ENCODE measurements at places on chromosomes 11 and 22.

GRCh38 chr11:132559331-132560036 lies 972.8 kb downstream of the OPCML start:
- DNase-seq = no peak

GRCh38 chr22:37778370-37779009 lies 29.2 kb upstream of the GCAT start:
- DNase-seq = no peak

- DNase-seq = no peak
Measured at GRCh38 chr11:101390539-101390938, 193.3 kb downstream of the TRPC6 start.

DNA sequence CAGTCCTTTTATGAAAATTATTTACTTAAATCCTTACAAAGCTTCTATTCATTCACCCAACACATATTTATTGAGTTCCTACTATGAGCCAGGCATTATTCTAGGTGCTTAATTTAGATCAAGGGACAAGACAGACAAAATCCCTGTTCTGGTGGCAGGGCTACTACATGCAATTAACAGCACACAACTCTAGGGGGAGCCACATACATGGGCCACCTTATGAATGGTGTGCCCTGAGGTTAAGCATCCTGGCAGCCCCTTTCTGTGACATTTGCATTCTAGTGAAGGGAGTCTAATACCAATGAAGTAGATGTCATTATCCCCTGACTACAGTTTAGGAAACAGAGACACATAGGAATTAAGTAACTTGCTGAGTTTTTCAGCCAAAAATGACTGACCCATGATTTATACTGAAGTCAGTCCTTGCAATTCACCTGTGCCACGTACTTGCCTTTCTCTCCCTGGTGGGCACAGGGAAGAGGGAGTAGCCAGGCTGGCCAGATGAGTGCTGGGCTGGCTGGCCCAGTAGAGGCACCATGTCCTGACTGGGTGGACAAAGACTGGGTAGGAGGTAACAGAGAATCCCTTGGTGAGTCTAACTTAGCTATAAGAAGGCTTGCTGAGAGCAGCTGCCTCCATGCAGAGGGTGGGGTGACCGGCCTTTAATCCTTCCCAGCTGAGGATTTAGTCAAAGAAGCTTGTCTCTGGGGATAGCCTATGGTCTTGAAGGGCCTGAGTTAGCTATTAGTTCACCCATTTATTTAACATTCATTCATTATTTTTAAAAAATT lies 52.0 kb upstream of the ELF5 start:
- DNase-seq = peak; percentile 14

DNA sequence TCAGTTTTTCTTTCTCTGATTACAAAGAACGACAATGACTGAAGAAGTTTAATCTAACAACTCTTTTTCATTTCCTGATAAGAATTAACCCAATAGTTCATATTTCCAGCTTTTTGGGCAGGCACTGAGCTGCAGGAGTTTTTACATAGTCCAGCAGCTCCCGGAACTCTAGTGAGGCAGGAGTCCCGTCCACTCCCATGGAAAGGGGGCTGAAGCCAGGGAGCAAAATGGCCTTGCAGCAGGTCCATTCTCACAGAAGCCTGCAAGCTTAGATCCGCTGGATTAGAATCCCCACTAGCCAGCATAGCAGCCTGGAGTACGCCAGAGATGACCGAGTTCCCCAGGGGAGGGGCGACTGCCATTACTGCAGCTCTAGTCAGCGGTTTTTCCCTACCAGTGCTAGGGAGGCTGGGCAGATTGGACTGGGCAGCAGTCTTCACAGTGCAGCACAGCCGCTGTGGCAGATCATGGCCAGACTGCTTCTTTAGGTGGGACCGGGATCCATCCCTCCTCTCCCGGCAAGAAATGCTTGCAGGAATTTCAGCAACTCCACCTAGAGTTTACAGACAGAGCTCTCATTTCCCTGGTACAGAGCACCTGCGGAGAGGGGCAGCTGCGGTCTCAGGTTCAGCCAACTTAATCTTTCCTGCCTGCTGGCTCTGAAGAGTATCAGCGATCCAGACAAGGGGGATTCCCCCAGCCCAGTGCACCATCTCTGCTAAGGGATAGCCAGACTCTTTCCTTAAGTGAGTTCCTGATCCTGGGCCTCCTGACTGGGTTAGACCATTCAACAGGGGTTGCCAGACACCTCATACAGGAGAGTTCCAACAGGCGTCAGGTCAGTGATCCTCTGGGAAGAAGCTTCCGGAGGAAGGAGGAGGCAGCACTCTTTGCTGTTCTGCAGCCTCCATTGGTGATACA lies 742 bp upstream of the CASP4 start:
- DNase-seq = peak; percentile 39

DNA sequence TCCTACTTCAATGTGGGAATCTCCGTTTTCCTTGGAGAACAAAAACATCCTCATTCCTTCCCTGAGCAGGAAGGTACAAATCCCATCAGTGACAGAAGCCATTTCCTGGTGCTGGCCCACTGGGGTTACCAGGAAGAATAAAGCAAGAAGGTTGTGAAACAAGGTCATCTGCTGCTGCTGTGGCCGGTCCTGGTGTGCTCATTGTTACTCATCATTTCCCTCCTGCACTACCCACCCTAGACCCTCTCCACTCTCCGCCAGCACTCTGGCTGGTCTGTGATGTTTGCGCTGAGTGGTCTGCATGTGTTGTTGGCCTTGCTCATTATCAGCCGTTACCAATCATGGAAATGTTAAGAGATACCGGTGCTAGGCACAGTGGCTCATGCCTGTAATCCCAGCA lies 37.0 kb downstream of the OSBP2 start:
- no peak for DNase-seq

DNA sequence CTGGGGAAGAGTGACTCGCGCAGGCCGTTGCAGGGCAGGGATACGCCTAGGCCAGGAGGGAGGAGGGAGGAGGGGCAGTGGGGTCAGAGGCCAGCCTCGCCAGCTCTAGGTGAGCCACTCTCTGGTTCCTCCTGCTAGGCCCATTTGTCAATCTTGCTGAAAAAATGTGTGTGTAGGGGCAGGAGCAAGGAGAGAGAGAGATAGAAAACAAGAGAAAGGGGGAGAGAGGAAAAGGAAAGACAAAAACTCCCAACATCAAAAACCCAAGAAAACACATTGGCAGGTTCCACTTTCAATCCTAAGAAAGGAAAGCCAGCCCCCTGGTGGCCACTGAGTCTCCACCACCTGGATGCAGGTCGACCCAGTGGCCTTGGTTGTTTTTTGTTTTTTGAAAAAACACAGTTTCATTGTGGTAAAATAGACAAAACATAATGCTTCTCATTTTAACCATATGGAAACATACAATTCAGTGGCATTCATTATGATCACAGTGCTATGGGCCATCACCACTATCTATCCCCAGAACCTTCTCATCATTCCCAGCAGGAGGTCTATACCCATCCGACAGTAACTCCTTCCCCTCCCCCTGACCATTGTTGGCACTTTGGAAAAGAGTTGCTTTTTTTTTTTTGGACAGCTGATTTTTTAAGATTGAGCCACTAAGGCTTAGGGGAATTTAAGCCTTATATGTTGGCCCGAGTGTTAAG lies 10.9 kb downstream of the OMP start:
- DNase-seq = no peak

- DNase-seq = no peak
Measured at GRCh38 chr11:5684036-5684645, 733 bp downstream of the TRIM5 start.

- no peak for DNase-seq
Measured at GRCh38 chr11:69013009-69013951, at the start of gene MRGPRF. Gene MRGPRF, minus strand, starts transcription at chr11:69013246. Its CDS starts 3,345 bp downstream, at chr11:69009901.

DNA sequence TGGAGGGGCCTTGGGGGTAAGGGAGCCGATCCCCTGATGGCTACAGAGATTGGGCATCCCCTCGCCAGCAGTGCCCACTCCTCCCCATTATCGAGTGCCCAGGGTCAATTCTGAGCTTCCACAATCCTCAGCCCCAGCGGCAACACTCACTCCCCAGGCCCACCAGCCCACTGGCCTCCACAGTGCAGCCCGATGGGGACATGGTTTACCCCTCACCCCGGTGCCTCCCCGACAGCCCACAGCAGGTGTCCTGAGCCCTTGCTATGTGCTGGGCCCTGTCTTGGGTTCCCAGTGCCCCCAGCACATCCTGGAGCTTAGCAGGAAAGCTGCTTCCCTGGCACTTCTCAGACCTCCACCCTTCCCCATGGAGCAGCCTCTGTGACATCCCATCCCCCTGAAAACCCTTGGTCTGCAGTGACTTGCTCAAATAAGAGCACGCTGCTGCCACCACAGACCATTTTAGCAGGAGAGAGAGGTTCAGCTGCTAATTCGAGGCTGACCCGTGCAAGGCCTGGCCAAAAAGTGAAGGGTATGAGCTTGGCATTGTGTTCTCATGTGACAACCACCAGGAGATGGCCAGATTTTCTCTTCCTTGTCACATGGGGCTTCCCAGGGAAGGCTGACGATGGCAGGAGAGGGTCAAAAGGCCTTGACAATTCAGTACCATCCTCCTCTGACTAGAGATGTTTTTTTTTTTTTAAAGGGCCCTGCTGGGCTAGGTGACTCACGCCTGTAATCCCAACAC lies 23.6 kb downstream of the KCNJ4 start:
- no peak for DNase-seq

DNA sequence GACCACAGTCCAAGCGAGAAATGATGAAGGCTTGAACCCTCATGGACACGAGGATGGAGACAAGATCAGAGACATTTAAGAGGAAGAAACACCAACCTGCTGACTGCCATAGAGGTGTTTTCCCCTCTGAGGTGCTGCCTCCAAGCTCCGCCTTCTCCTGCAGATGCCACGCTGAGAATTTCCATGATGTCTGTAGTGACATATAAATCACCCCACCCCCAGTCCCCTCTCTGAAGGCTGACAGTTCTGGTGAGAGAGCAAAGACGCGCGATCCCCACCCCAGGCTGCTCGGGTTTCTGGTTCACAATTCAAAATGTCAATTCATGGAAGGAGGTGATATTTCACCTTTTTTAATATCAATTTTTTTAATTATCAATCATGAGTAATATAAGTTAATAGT lies 28.2 kb downstream of the LRRC32 start:
- no peak for DNase-seq

- no peak for DNase-seq
Measured at GRCh38 chr11:1748636-1749394, 1.6 kb downstream of the IFITM10 start.

DNA sequence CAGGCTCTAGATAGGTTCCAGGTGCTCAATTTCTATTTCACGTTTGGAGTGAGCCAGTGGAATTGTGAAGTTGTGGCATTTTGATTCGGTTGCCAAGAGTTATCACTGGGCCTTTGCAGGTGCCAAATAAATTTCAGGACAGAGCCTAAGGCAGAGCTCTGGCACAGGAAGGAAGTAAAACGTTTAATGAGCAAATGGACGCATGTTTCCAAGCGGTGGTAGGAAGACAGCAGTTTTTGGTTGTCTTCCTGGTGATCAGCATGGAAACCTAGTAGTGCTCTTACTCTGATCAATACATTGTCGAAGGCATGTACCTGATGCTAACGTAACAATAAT lies 452 bp downstream of the BIRC3 start:
- DNase-seq = no peak

DNA sequence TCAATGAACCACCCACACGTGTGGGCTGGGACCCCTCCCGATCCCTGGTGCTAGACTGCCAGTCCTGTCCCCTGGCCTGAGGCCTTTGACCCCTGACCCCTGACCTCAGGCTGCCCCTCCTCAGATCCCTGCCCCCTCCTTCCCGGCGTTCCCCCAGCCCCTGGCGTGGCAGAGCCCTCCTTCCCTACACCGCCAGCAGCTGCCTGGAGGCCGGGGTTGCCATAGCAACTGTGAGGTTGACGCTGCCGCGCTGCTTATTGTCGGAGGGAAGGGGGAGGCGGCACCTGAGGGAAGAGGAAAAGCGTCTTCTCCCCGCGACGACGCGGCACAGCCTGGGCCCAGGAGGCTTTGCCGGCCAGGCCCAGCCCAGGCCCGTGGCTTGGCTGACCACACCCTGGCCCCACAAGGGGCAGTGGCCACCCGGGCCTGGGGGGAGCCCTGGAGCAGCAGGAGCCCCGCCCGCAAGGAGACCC lies 32.6 kb downstream of the SHANK3 start:
- peak; percentile 82 for DNase-seq

GRCh38 chr22:49238181-49239141 lies 589.2 kb downstream of the BRD1 start:
- no peak for DNase-seq

- DNase-seq = no peak
Measured at GRCh38 chr22:20867179-20868024, 8.6 kb downstream of the SNAP29 start.

GRCh38 chr11:116357784-116358544 lies 414.8 kb downstream of the BUD13 start:
- no peak for DNase-seq

DNA sequence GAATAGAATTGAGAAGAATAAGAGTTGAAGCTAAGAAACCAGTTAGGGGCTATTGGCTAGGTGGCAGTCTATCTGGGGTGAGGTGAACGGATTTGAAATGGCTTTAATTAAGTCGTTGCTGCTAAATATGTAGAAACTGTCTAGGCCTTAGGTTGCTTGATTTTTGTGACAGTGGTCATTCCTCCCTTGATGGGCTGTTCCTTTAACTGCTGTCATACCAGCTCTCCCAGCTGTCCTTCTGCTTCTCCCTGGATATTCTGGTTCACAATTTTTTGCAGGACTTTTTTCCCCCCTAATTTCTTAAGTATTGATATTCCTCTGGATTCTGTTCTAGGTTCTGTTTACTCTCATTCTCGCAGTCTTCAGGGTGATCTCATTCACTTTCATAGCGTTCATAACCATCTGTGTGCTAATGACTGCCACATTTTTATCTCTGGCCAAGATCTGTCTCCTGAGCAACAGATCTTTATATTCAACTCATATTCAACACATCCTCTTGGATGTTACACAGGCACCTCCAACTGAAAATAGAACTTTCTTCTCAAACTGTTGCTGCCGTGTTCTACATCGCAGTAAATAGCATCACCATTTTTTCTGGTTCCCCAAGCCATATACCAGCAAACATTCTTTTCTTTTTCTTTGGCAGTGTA lies 134.1 kb downstream of the UVRAG start:
- no peak for DNase-seq

DNA sequence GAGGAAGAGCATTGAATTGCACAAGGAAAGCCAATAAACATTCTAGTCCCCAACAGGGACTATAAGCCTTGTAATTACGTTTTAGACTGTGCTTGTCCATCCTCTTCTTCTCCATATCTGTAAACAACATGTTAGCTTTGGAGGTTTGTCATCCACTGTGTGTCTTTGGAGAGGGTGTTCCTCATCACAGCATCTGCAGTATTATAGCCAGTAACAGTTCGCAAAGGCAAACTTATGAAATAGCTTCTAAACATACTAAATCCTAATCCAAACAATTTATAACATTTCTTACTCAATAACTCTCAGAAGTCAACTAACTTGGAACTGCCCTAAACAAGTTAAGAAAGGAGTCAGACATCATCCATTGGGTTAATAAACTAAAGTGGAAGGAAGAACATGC lies 10.3 kb upstream of the BDNF start:
- DNase-seq = no peak

GRCh38 chr11:26229981-26230380 lies 101.9 kb upstream of the ANO3 start:
- DNase-seq = no peak

GRCh38 chr11:111407652-111408051 lies 28.6 kb upstream of the POU2AF1 start:
- DNase-seq = no peak
